ENCODE measurements at places on chromosomes 2 and 18.

- DNase-seq = no peak
Observed at GRCh38 chr2:103265521-103265920, 503.7 kb downstream of the TMEM182 start.

GRCh38 chr2:56705713-56706112 lies 521.9 kb downstream of the CCDC85A start:
- DNase-seq = no peak

DNA sequence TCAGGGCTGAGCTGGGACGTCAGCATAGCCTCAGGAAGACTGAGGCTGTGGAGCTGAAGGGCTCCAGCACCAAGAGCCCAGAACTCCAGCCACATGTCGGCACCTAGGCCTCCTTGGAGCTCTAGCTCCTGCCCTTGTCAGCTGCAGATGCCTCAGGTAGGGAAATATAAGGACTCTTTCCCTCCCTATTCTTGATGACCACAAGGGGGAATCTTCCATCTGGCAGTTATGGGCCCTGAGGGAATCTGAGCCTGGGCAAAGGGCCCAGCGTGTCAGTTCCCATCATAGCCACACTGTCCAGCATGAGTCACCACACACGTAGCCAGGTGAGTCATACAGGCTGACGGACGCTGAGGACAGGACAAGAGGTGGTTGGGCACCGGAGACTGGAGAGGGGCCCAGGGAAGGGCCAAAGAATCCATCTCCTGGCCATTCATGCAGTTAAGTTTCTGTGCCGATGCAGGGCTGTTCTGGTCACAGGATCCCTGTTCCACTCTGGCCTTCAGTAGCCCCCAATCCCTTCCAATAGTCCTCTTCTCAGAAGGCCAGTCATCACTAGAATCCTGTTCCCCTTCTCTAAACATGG lies 1.8 kb downstream of the MPV17 start:
- DNase-seq = no peak

GRCh38 chr2:43391878-43392215 lies 165.4 kb upstream of the ZFP36L2 start:
- DNase-seq = peak; percentile 86

GRCh38 chr18:36028859-36029258 lies 38.5 kb downstream of the RPRD1A start:
- no peak for DNase-seq

GRCh38 chr18:37617623-37618022 lies 52.0 kb upstream of the CELF4 start:
- DNase-seq = no peak

- no peak for DNase-seq
Observed at GRCh38 chr2:206108713-206109112, 22.7 kb upstream of the INO80D start.

- no peak for DNase-seq
Observed at GRCh38 chr2:205904873-205905272, 181.1 kb downstream of the INO80D start.

DNA sequence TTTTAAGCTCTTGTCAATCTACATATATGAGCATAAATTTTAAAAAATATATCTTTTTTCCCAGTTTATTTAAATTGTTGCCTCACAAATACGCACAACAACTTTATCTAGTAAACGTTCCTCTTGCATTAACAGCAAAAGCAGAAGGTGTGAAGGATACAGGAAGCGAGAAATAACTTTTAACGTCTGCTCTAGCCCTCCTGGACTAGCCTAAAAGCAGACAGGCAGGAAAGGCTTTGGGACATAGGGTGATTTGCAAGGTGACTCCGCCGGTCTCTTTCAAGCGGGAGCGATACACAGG lies 434 bp upstream of the DUSP19 start:
- DNase-seq = no peak

DNA sequence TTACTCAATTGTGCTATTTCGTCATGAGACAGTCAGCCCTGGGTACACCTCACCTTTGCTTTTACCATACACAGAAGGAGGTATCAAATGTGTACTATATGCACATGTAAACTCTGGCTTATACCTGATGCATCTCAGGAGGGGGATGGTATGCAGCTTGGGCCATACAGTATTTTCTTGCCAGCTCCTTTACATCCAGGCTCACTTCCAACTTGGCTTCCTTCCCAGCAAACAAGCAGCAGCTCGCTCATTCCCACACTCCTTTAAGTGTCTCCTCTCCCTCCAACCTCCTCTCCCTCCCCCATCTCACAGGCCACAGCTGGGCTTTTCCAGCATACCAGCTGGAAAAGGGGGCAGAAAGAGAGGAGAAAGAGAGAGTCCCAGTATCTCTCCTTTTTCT lies 9.6 kb downstream of the MARCHF4 start:
- DNase-seq = peak; percentile 26

GRCh38 chr18:34844732-34845459 lies 134.8 kb downstream of the DTNA start:
- DNase-seq = no peak

GRCh38 chr2:26585966-26586365 lies 55.2 kb downstream of the CIB4 start:
- DNase-seq = no peak

DNA sequence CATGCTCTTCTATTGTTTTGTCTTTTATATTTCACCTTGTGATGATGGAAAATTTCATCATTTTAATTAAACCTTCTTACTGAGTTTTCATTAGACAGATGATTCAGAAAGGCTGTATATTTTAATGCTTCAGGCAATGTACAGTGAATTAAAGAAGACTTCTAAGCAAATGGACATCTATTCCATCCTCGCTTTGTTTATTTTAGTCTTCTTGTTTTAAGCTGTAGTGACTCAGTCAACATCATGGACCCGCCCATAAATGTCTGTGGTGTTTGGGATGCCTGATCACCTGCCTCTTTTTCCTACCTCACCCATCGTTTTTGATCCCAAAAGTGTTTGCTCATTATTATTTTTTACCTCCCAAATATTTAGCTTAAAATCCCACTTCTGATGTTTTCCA lies 43.1 kb downstream of the KYNU start:
- no peak for DNase-seq

- no peak for DNase-seq
Observed at GRCh38 chr2:174585657-174586252, 11.8 kb downstream of the WIPF1 start.

DNA sequence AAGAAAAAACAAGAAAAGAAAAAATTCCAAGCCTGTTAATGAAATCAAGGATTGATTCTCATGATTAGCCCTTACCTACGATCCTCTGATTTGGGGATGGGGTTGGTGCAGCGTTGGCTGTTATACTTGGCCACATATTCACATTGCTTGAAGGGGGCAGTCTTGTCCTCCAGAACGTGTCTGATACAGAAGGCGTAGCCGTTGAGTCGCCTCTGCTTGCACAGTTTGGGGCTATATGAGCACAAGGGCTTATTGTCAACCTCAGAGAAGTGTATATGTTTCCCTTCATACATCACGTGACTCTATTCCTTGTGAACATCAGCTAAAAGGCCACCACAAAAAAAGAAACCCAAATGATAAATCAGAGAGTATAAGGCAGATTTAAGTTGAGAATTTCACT lies 23.2 kb downstream of the INO80D start:
- peak; percentile 5 for DNase-seq

DNA sequence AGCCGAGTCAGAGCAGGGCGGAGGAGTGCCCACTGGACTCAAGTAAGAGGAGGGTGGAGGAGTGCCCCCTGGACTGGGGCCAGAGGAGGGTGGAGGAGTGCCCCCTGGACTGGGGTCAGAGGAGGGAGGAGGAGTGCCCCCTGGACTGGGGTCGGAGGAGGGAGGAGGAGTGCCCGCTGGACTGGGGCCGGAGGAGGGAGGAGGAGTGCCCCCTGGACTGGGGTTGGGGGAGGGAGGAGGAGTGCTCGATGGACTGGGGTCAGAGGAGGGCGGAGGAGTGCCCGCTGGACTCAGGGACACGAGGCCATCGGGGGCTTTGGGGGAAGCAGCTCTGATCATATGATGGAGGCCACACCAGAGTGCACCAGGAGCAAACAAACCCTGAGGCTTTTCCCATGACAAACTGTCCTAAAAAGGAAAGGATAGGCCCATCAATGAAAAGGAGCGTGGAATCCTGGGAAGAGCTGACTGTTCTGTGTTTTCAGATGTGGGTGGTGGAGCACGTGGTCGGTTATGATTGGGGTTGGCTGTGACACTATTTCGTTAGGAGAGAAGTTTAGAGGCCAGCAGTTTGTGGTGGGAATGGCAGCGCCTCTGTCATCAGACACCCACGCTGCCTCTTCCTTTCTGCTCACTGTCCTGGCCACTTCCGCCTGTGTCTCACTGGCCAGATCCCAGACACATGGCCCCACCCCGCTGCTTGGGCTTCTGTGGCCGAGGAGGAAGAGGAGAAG lies 24.5 kb upstream of the HPCAL1 start:
- peak; percentile 18 for DNase-seq

DNA sequence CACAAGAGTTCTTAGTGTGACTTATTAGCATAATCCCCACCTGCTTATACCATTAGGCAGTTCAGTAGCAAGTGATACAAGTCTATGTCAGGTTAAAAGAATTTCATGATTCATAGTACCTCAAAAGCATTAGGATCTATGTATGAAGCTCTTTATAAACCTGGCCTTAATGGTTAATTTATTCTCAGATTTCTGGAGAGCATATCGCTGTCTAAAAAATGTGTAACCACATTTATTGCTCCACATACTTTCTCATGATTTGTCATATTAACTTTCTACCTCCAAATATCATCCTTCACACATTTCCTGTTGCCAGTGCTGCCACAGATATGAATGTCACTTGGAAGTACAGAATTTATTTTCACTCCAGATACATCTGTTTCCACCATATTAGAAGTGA lies 332.8 kb upstream of the MAP2 start:
- no peak for DNase-seq

- DNase-seq = peak; percentile 96
Observed at GRCh38 chr2:85215448-85216401, 82.5 kb downstream of the TCF7L1 start.

DNA sequence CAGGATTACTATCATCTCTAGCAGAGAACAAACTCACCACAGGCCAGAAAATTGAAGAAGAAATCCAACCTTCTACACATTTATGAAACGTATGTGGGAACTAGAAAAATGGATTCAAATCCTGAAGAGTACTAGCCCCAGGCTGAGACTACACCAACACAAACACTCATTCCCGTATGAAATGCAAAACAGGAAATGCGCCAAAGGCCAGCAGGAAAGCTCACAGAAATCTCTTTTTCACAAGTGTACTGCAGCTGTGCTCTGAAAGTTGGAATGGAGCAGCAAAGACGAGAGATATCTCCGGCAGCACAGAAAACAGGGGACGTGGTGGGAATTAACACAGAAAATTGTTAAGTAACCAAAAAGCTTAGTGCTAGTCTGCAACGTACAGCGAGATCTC lies 913.5 kb downstream of the TDRD15 start:
- DNase-seq = peak; percentile 70

DNA sequence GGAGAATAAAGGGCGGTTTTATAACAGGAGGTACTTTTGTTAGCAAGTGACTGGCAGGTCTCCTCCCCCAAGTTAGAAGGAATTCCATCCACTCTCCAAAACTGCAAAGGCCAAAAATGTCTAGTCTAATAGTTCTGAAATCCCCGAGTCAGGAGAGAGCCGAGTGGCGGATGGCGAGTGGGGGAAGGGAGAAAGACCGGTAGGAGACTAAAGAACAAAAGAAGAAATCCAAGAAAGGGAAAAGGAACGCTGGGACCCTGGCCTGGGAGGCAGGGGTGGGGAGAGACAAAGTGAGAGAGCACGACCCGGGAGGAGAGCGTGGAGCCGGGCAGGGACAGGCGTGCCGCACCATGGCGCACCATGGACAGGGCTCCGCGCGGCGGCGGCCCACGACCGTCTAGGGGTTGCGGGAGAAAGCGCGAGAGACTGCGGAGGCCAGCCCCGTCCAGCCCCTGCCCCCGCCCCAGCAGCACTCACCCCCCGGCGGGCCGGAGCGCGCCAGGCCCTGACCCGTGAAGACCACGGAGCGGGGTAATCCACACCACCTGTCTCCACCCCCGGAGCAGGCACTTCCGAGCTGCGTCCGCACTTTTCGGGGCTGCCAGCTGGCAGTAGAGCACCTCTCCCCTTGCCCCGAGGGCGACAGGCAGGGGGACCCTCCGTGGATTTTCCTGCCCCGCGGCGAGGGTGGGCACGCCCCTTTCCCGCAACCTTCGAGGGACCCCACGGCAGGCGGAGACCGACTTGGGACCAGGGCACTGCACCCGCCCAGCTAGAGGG lies 1.6 kb downstream of the CDH2 start:
- DNase-seq = no peak

- no peak for DNase-seq
Observed at GRCh38 chr2:176514805-176515500, 245.7 kb downstream of the MTX2 start.

DNA sequence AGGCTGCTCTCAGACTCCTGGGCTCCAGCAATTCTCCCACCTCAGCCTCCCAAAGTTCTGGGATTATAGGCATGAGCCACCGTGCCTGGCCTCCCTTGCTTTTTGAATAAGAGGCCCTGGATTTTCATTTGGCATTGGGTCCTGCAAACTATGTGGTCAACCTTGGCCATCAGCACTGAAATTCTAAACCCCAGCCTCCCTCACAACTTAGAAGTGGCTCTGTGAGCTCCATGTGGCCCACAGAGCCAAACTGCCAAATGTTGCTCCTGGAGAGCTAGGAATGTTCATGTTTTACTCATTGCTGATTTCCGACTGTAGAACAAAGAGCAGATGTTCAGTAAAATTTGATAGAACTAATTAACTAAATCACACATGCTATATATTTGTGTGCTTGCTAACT lies 210.6 kb upstream of the AGAP1 start:
- no peak for DNase-seq

DNA sequence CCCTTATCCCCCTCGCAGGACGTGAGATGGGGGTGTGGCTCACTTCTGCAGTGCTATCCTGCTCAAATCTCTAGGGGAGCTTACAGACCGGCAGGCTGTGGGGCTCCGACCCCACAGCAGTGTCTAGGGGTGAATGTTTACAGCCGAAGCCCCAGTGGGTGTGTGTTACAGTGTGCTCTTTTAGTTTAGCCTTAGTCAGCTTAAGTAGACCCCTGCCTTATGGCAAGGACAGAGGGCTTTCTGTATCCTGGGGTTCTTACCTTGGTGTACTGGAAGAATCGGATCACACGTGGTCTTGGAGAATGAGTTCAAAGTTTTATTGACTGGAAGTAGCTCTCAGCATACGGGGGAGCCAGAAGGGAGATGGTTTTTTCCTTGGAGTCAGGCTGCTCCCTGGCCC lies 348.2 kb upstream of the GYPC start:
- no peak for DNase-seq

DNA sequence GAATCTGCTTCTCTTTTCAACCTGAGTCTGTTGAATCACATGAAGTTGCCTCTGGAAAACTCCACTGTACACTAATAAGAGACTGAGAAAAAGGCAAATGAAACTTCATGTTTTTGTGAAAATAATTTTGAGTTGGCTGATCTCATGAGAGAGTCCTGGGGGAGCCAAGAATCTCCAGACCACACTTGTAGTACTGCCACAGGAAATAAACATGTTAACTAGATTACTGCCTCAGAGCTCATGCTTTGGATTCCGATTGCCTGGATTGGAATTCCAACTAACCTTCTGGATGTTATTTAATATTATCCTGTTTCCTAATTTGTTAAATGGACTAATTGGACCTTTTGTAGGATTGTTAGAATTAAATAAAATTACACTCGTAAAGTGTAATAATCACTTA lies 25.2 kb downstream of the NUP35 start:
- DNase-seq = peak; percentile 4

- no peak for DNase-seq
Observed at GRCh38 chr18:22468554-22468891, 50.8 kb upstream of the CTAGE1 start.

GRCh38 chr2:233430081-233430480 lies 75.8 kb downstream of the DGKD start:
- no peak for DNase-seq

All from skin of body (tissue), 3 donors.